ENCODE measurements at places on chromosomes 1 and 21. TPM values are rescaled to one million over a fixed set of nuclear protein-coding genes. Genes with fewer than 3 reads are reported as not detected.

Gene FMO1
- total RNA-seq = 0.18 TPM

Gene MPZ
- 3.1 TPM for total RNA-seq

Gene AMY2B
- 38.0 TPM for total RNA-seq

GRCh38 chr1:198919667-198920398, 281.0 kb downstream of the PTPRC start:
- no peak for DNase-seq

GRCh38 chr1:51516649-51517158, 2.4 kb downstream of the EPS15 start:
- DNase-seq = no peak

- DNase-seq = no peak
Measured at GRCh38 chr1:222161676-222162075, 386.2 kb downstream of the HHIPL2 start.

DNA sequence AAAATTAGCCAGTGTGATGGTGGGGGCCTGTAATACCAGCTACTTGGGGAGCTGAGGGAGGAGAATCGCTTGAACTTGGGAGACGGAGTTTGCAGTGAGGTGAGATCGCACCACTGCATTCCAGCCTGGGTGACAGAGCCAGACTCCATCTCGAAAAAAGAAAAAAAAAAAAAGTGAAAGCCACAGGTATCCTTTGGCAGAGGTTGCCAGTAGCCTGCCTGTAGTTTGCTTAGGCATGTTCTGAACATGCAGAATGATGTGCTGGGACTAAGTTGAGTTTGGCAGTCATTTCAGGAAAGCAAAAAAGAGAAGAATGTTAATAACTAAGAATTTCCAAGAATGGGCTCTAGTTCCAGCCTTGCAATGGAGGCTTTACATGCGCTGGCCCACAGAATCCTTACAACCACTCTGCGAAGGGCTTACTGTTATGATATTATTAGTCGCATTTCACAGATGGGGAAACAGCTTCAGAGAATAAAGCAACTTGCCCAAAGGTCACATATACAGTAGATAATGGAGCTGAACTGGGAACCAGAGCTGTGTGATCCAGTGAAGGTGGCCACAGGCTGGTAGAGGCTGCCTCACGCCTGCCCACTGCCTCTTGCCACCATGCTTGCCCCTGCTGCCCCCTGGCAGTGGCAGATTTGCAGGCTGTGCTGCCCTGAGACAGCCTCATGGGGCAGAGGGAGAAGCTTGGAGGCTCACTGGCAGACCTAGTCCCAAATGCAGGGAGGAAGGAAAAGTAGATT, 66.5 kb upstream of the LYST start:
- DNase-seq = no peak

GRCh38 chr1:3021801-3022401, 634 bp downstream of the ACTRT2 start:
- no peak for DNase-seq

DNA sequence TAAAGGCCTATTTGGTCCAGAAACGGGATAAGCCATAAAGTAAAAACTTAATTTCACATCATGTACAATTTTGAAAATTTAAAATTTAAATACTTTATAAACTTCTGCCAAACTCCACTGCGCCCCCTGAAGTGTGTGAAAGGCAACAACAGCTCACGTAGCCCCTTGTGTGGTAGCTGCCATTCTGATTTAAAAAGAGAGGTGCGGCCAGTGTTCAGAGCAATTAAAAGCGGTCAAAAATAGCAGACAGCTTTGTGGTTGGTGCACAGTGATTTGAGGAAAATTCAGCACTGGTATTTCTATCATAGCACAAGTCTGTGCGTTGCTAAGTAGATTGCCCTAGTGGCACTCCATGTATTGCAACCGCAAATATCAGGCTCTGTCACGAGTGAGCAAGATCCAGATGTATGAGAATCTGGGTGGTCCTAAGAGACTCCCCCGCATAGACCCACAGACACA, 122.5 kb downstream of the ATG4C start:
- no peak for DNase-seq

GRCh38 chr1:230073371-230074035, 6.5 kb downstream of the GALNT2 start:
- no peak for DNase-seq

GRCh38 chr21:37984416-37984815, 68.2 kb upstream of the KCNJ6 start:
- DNase-seq = no peak
